Activated naive CD4-positive, alpha-beta T cell (primary cell): ENCODE measurements at places on chromosomes 1 and 21.

- peak; percentile 12 for DNase-seq
Measured at GRCh38 chr1:205849619-205850355, at the start of gene PM20D1. PM20D1 (minus strand) TSS chr1:205850132; CDS start chr1:205850072, 60 bp downstream.

DNA sequence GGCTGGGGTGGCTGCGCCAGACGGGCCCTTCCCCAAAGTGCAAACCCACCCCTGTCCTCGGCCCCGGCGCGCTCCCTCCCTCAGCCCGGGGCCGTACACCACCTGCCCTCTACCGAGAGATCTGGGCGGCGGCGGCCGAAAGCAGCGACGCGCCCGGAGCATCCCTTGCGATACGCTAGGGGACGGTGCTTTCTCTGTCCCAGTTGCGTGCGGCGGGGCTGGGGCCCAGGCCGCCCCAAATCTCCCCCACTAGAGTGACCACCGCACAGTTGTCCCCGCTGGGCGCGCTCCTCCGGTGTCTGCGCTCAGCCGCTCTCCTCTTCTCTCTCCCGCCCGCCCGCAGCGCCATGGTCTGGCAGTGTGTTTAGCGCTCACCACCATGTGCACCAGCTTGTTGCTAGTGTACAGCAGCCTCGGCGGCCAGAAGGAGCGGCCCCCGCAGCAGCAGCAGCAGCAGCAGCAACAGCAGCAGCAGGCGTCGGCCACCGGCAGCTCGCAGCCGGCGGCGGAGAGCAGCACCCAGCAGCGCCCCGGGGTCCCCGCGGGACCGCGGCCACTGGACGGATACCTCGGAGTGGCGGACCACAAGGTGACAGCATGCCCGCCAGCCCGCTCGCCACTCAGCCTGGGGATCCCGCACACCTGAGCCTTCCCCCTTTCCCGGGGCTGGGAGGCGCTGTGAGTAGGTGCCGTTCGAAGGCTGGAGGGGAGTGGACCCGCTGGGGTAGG is 1.0 kb downstream of the ST6GALNAC5 start:
- no peak for DNase-seq

- DNase-seq, result no peak
Measured at GRCh38 chr1:79105500-79105899, 99.0 kb upstream of the ADGRL4 start.

DNA sequence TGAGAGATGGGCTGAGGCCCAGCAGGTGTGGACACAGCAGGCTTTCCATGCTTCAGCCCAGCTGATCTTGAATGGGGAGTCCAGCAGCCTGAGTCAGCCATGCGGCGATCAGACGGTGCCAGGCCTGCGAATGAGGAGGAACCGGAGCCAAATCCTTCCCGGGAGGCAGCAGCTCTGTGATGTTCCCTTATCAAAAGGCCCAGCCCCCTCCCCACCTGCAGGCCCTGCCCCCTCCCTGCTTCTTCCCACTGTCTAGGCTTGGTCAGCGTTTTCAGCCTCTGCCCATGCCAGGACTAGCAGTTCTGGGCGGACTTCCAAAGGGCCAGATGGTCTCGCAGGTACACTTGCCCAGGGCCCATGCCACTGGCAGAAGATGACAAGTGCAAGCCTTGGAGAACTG is 253.8 kb downstream of the KAZN start:
- no peak for DNase-seq

DNA sequence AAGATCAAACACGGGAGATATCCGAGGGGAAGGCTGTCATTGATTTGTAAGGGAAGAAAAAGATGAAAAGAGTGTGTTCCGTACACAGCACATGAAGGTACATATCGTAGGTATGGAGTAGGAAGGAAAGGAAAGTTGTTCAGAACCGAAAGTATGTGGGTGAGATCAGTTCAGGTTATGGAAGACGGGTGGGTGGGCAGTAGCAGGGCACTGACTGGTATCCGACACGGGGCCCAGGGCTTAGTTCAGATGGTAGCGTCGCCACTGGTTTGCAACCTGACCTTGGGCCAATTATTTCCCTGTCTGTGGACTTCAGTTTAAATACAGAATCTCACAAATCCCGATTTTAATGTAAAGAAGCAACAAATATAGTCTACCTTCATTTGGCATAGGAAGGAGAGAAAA is 27.8 kb upstream of the A3GALT2 start:
- no peak for DNase-seq
